CD4-positive, alpha-beta T cell treated with Interleukin-2 at 100 ng/mL for 4 hours (primary cell): ENCODE measurements at places on chromosomes 16 and 17.

- no peak for DNase-seq
Observed at GRCh38 chr16:67734731-67735201, 15.7 kb upstream of the GFOD2 start.

- DNase-seq, result no peak
Observed at GRCh38 chr17:4849011-4849536, 15.9 kb downstream of the MINK1 start.

GRCh38 chr16:73543970-73544599 is 496.2 kb upstream of the ZFHX3 start:
- DNase-seq, result no peak

DNA sequence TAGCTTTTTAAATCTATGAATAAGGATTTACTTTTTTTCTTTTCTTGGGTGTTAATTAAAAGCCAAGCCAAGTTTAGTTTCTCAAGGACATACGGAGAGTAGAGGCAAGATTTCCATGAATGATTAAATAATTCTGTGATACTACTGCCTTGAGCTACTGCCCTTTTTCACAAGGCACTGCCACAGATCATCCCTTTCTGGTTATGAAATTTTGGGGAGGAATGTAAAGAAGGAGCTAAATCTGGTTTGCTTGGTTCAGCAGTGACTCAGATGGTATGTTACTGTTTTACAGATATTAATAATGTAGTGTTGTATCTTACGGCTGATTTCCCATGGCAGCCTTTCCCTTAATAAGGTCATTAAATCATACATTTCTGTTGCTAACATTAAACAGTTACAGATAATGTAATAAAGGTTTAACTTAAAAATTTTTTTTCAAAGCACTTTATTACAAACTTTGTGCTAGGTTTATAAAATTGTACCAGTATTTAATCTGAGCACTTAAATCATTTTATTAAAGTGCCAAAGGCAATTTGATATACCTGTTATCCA is 2.6 kb downstream of the WSB1 start:
- DNase-seq, result no peak

GRCh38 chr16:87457709-87458423 is 35.0 kb downstream of the ZCCHC14 start:
- DNase-seq, result peak; percentile 57

GRCh38 chr17:27319541-27320221 is 25.8 kb downstream of the WSB1 start:
- no peak for DNase-seq

- no peak for DNase-seq
Observed at GRCh38 chr16:19940195-19940594, 55.5 kb upstream of the GPRC5B start.

- DNase-seq, result no peak
Observed at GRCh38 chr16:64356267-64356666, 765.6 kb downstream of the CDH11 start.

GRCh38 chr17:19248928-19249574 is 11.9 kb downstream of the EPN2 start:
- DNase-seq, result no peak

GRCh38 chr16:84223456-84223855 is 16.4 kb downstream of the KCNG4 start:
- DNase-seq, result no peak

DNA sequence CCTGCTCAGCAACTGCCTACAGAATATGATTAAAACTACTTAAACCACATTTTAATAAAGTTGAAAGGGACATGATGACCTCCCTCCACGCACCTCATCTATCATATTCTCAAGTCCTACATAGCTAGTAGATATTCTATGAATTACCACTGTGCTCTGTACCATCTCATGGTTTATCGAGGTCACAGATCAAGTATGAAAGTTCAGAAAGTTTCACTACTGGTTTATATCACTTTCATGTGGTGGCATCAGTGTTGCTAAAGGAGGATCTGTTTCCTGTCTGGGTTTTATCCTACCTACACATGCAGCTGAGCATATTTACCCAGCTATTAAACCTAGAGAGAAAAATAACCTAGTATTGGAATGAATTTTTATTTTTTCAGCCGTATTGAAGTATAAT is 214.9 kb upstream of the MON1B start:
- no peak for DNase-seq

- no peak for DNase-seq
Observed at GRCh38 chr16:4517812-4518680, 20.5 kb downstream of the CDIP1 start.

DNA sequence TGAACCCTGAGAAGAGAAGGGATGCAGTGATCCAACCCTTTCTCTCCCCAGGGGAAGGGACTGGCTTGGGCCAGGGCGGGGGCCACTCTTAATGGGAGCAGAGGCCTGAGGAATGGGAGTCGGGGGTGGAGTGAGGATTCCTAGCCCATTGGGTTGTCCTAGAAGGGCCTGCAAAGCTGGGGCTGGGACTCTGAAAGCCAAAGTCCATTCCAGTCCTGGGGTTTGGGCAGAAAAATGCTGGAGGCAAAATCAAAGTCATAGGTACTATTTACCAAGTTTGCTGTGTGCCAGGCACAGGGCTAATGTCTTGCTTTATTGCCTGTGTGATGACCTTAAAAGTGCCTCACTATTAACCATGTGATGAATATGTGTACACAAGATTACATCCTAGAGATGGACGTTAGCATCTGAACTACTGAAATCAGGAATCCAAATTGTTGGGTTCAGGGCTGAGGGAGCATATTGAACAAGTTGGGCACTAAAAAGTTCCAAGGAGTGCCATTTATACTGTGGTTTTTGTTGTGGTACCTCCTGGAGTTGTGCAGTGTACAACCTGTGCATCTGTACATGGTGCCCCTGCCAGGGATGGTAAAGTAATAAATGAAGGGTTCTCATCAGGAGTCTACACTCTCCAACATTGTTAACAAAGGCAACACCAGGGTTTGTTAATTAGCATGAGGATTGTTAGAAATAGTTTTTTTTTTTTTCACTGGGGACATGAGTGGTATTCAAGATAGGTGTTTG is 84.4 kb upstream of the NKD1 start:
- no peak for DNase-seq

- no peak for DNase-seq
Observed at GRCh38 chr17:19716108-19717030, at the start of gene SLC47A2. SLC47A2 (minus strand) TSS chr17:19716584; CDS start chr17:19716555, 29 bp downstream.

DNA sequence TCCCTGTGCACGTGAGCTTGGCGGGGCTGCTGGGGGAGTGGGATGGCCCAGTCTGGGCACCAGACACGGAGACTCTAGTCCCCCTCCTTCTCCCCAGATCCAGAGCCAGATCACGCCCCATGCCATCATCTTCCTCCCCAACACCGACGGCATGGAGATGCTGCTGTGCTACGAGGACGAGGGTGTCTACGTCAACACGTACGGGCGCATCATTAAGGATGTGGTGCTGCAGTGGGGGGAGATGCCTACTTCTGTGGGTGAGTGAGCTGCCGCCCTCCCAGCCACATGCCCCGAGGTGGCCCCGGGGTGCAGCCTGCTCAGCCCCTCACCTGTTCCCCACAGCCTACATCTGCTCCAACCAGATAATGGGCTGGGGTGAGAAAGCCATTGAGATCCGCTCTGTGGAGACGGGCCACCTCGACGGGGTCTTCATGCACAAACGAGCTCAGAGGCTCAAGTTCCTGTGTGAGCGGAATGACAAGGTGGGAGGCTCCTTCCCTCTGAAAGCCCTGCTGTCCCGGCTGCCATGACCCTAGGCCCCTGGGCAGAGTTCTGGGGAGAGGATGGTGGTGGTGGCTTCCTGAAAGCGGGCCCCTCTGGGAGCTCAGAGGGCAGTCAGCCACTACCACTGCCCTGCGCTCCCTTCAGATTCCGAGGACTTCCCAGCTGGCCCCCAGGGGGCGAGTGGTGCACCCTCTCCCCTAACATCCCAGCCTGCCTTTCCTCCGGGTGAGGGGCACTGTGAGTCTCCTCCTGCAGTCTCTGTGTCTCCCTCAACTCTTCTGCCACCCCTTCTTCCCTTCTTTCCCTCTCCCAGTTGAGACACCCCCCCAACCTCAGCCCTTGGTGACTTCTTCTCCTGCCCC is 2.8 kb upstream of the C17orf107 start:
- no peak for DNase-seq
